ENCODE measurements at places on chromosomes 3 and 15.
A peak's percentile ranks its signal among the peaks of the same experiment; 100 is the strongest.

GRCh38 chr3:72889310-72890165 lies 1.7 kb downstream of the GXYLT2 start:
- H3K27me3 ChIP-seq, result no peaks in the 10 kb centered on the region
- H3K27ac ChIP-seq, result no peak overlapping the region
- no peak for DNase-seq

DNA sequence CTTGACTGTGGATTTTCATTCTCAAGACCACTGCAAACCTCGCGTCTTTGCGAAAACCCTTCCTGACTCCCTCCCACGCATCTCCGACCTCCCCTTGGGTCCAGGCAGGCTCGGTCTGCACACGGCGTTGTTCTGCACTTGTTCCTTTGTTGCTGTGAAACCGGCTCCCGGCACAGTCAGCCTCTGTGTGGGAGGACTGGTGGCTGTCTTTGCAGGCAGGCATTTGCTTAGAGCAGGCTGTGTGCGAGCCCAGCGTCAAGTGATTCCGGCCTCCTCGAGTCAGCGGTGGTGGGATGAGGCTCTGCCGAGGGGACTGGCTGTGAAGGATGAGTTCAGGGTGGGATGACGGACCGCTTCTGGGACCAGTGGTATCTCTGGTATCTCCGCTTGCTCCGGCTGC lies 102.6 kb upstream of the ROPN1 start:
- DNase-seq, result no peak
- no peak overlapping the region for H3K27ac ChIP-seq
- H3K36me3 ChIP-seq, result no peaks in the 10 kb centered on the region
- H3K4me1 ChIP-seq, result no peaks in the 10 kb centered on the region

DNA sequence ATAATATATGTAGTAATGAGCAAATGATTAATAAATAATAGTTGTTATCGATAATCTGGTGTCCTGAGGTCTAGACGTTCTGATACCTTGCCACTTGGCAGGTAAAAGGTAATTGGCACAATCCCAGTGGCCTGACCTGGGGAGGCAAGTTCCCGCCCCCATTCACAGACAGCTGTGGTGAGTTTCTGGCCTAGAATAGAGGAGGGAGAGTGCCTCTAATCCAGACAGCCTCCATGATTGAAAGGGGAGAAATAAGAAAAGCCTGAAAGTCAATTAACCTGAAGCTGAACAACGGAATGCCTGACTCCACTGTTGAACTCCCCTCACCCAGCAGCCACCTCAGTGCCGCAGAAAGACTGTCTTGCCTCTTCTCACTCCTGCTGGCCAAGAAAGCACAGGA lies 38.1 kb upstream of the SV2B start:
- no peaks in the 10 kb centered on the region for H3K4me1 ChIP-seq
- no peak overlapping the region for H3K27ac ChIP-seq
- H3K27me3 ChIP-seq, result no peaks in the 10 kb centered on the region
- H3K4me3 ChIP-seq, result no peak overlapping the region

GRCh38 chr3:3074551-3075257 lies 35.5 kb downstream of the IL5RA start:
- no peaks in the 10 kb centered on the region for H3K4me1 ChIP-seq
- H3K27ac ChIP-seq, result no peak overlapping the region
- H3K36me3 ChIP-seq, result no peaks in the 10 kb centered on the region
- no peak overlapping the region for H3K4me3 ChIP-seq
- no peaks in the 10 kb centered on the region for H3K27me3 ChIP-seq

DNA sequence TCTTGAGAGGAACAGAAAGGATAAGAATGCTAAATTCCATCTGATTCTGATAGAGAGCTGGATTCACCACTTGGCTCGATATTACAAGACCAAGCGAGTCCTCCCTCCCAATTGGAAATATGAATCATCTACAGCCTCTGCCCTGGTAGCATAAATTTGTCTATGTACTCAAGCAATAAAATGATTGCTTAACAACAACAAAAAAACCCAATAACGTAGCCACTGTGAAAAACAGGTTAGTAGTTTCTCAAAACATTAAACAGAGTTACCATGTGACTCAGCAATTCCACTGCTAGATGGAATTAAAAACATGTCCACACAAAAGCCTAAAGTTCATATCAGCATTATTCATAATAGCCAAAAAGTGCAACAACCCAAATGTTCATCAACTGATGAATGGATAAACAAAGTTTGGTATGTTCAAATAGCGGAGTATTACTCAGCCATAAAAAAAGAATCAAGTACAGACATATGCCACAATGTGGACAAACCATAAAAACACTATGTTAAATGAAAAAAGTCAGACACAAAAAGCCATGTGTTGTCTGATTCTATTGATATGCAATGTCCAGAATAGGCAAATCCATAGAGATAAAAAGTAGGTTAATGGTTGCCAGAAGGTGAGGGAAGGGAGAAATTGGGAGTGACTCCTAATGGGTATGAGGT lies 16.8 kb downstream of the BCL2L10 start:
- H3K27me3 ChIP-seq, result no peaks in the 10 kb centered on the region
- H3K36me3 ChIP-seq, result no peaks in the 10 kb centered on the region
- peak; percentile 17 for DNase-seq

- H3K27ac ChIP-seq, result no peak overlapping the region
- H3K4me3 ChIP-seq, result no peak overlapping the region
- H3K27me3 ChIP-seq, result no peaks in the 10 kb centered on the region
- no peak for DNase-seq
Observed at GRCh38 chr15:58243070-58243469, 104.9 kb downstream of the AQP9 start.

- no peaks in the 10 kb centered on the region for H3K27me3 ChIP-seq
- peaks cover 19% of the 10 kb centered on the region for H3K36me3 ChIP-seq
- no peak overlapping the region for H3K27ac ChIP-seq
Observed at GRCh38 chr15:42999201-42999779, 78.7 kb upstream of the TTBK2 start.

DNA sequence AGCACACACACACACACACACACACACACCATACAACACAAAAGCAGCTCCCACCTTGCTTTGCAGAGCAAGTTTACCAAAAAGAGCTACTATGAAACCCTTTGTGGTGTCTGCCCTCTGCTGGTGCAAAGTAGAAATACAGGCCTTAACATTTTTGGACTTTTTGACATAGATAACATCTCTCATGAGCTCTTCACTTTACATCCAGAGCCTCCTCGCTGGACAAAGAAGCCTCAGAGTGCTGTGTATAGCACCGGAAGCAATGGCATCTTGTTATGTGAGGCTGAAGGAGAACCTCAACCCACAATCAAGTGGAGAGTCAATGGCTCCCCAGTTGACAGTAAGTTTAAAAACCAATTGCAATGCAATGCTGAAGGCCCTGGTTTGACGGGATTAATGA lies 157.9 kb downstream of the CHL1 start:
- H3K27me3 ChIP-seq, result no peaks in the 10 kb centered on the region
- H3K36me3 ChIP-seq, result no peaks in the 10 kb centered on the region
- no peak overlapping the region for H3K27ac ChIP-seq
- H3K4me3 ChIP-seq, result no peak overlapping the region
- no peaks in the 10 kb centered on the region for H3K4me1 ChIP-seq

GRCh38 chr3:14397940-14398796 lies 4.2 kb upstream of the SLC6A6 start:
- H3K27ac ChIP-seq, result no peak overlapping the region
- H3K27me3 ChIP-seq, result no peaks in the 10 kb centered on the region
- no peak for DNase-seq

DNA sequence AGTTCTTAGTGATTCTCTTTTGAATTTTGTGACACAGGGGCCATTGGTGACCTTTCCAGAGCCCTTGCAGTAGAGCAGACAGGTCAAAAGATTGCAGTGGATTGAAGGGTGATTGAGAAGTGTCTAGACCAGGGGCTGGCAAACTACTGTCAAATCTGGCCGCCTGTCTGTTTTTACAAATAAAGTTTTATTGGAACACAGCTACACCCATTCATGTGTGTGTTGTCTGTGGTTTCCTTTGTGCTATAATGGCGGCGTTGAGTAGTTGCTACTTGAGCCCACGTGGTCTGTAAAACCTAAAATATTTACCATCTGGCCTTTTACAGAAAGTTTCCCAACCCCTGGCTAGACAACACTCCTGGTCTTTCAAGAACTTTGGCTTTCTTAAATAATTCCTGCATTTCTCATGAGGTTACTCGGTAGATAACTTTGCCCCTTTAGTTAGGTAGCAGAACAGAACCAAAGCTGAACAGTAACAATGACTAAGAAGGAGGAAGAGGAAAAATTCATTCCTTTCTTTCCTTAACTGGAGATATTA lies 265.1 kb upstream of the NR2E3 start:
- no peaks in the 10 kb centered on the region for H3K4me1 ChIP-seq
- no peak overlapping the region for H3K27ac ChIP-seq
- peak; percentile 88 for DNase-seq

DNA sequence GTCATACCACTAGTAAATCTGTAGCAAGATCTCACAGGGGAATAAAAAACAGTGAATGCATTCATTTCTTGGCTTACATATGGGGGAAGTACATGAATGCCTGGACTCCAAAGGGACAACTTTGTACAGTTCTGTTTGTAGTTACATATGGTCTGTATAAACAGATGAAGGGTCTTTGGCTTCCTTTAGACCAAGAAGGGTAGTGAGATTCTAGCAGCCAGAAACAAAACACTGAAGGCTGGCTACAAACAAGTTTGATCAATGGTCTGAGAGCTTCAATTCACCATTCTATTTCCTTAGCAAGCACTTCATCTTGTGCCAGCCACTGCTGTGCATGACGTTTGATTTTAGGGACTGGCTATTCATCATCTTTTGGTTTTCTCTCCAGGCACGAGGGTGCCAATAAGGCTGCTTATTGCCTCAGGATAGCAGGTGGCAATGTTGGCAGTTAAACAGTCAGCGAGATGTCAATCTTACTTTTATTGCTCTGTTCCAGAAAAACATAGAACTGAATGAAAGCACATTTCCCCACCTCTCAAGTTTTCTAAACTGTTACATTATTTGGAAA lies 313.7 kb upstream of the COL8A1 start:
- H3K27me3 ChIP-seq, result no peaks in the 10 kb centered on the region
- no peak overlapping the region for H3K27ac ChIP-seq
- no peaks in the 10 kb centered on the region for H3K36me3 ChIP-seq

- H3K27me3 ChIP-seq, result no peaks in the 10 kb centered on the region
- no peaks in the 10 kb centered on the region for H3K4me1 ChIP-seq
- H3K27ac ChIP-seq, result no peak overlapping the region
- DNase-seq, result no peak
- peaks cover 27% of the 10 kb centered on the region for H3K36me3 ChIP-seq
- H3K4me3 ChIP-seq, result no peak overlapping the region
Observed at GRCh38 chr15:59157840-59158700, 48.6 kb upstream of the LDHAL6B start.

- H3K27me3 ChIP-seq, result no peaks in the 10 kb centered on the region
- H3K36me3 ChIP-seq, result peaks cover 4% of the 10 kb centered on the region
- no peak for DNase-seq
- H3K4me3 ChIP-seq, result no peak overlapping the region
- peaks cover 6% of the 10 kb centered on the region for H3K4me1 ChIP-seq
- no peak overlapping the region for H3K27ac ChIP-seq
Observed at GRCh38 chr3:8959668-8960067, 3.6 kb downstream of the RAD18 start.

GRCh38 chr3:15601046-15601398 lies 347 bp downstream of the HACL1 start:
- H3K27me3 ChIP-seq, result no peaks in the 10 kb centered on the region
- DNase-seq, result no peak
- peaks cover 3% of the 10 kb centered on the region for H3K4me1 ChIP-seq
- H3K36me3 ChIP-seq, result peaks cover 5% of the 10 kb centered on the region
- H3K27ac ChIP-seq, result peak overlapping the region; percentile 42

- no peak overlapping the region for H3K4me3 ChIP-seq
- H3K27ac ChIP-seq, result no peak overlapping the region
- H3K36me3 ChIP-seq, result no peaks in the 10 kb centered on the region
- H3K4me1 ChIP-seq, result peaks cover 4% of the 10 kb centered on the region
- H3K27me3 ChIP-seq, result no peaks in the 10 kb centered on the region
- DNase-seq, result no peak
Observed at GRCh38 chr3:26558257-26558656, 64.3 kb upstream of the LRRC3B start.
